ENCODE measurements at places on chromosomes 13 and 19.

DNA sequence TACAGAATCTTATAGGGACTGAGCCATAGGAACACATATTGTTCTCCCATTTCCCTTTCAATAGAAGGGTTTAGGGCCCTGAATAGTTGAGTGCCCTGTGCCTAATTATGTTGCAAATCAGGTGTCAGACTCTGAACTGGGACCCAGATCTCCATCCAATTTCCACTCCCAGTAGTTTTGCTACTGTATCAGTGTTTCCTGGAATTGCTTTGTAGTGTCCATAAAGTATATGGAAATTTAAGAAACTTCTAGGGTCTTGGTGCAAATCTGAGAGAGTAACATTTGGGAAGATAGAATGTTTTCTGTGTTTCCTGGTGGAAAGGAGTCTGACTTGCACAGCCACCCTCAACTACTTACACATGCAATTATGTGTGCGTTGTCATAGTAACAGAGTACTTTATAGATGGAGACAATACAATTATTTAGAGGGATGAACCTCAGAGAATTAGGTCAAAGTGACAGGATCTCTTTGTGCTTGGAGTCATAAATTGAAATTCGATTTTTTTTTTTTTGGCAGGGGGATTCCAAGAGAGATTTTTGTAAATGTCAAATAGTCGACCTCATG lies 646 bp upstream of the SLC10A2 start:
- peak; percentile 10 for DNase-seq

- DNase-seq, result no peak
Observed at GRCh38 chr13:97752961-97753668, 200.4 kb upstream of the IPO5 start.

DNA sequence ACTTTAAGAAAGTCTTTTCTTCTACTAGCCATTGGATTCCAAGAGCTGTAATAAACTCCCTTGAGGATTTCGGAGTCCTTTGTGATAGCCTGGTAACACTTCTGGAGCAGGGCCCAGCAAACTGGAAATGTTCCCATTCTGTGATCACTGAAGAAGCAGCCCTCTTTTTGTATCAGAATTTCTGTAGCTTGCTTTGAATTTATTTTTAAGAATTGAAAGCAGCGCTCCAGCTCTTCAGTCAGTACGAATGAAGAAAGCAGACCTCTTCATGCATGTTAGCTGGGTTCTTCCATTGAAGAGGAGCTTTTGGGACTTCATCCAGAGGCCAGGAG lies 141.5 kb downstream of the AKAP11 start:
- no peak for DNase-seq

- DNase-seq, result no peak
Observed at GRCh38 chr19:28359431-28360414, 853.2 kb downstream of the UQCRFS1 start.

DNA sequence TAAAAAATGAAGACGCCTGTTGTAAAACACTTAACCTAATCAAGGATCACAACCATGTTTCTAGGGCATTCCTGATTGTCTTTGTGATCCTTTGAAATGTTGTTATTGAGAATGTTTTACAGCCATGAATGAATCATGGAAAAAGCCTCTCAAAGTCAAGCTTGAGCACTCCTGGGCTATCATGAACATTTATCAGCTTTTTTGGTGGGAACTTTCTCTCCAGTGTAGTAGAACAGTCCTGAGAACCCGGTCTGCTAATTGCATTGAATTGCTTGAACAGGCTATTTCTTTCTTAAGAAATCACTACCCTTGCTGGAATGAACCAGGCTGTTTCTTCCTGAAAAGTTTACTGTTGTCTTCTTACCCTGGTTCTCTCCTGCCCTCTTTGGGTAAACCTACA lies 516.5 kb downstream of the FGF9 start:
- DNase-seq, result no peak

DNA sequence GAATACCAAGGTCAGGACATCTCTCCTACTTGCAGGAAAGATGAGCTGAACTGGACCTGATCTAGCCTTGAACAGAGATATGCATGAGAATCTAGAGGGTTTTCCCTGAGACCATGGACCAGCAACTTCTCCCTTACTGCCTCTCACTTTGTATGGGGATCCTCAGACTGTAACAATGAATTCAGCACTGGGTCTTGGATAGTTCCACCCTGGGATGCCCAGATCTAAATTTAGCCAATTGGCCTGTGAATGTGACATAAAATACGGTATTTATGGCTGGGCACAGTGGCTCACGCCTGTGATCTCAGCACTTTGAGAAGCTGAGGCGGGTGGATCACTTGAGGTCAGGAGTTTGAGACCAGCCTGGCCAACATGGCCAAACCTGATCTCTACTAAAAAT lies 15.3 kb upstream of the LILRA2 start:
- no peak for DNase-seq

DNA sequence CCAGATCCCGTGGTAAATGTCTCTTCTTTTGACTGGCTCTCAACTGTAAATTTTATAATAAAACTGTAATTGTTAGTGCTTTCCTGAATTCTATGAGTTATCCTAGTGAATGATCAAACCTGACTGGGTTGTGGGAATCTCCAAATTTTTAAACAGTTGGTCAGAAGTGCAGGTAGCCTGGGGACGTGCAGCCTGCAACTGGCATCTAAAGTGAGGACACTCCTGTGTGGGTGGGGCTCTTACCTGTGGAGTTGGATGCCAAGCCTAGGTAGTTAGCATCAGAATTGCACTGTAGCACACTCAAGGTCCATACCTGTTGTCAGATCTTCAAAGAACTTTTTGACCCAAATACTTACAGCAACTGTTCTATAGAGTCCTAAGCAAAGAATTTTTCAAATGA lies 207.1 kb upstream of the NBEA start:
- no peak for DNase-seq

DNA sequence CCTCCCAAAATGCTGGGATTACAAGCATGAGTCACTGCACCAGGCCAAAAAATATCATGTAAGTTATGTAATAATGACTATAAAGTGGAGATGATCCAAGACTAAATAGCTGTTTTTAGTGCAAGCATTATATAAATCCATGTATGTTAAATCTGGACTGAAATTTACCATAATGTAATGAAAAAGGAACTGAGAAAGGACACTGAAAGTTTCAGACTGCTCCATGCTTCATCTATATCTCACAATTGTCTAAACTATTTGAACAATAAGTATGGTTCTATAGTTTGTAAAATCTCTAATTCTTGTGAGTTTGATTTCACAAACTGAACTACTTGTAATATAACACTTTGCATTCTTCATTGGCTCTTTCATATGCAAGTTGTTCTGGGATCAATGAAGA lies 2299.5 kb downstream of the PCDH9 start:
- no peak for DNase-seq

- no peak for DNase-seq
Observed at GRCh38 chr13:109485136-109485794, 301.1 kb downstream of the IRS2 start.

GRCh38 chr13:75766636-75767035 lies 130.5 kb downstream of the LMO7 start:
- DNase-seq, result no peak

All from SK-N-DZ (cell line).